ENCODE measurements at places on chromosomes 3 and 15.

GRCh38 chr15:97623091-97623661, 337.3 kb upstream of the ARRDC4 start:
- no peak for DNase-seq

- DNase-seq: no peak
Observed at GRCh38 chr3:128051459-128051836, 789 bp upstream of the SEC61A1 start.

DNA sequence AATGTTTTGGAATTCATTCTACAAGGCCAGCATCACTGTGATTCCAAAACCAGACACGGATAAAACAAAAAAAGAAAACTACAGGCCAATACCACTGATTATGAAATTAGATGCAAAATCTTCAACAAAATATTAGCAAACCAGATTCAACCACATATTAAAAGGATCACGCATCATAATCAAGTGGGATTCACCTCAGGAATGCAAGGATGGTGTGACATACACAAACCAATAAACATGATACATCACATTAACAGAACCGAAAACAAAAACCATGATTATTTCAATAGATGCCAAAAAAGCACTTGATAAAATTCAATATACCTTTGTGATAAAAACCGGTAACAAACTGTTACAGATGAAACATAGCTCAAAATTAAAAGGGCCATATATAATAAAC, 48.9 kb downstream of the DLG1 start:
- no peak for DNase-seq

GRCh38 chr3:59254433-59254832, 204.6 kb upstream of the CFAP20DC start:
- no peak for DNase-seq

GRCh38 chr3:157669416-157669815, 166.2 kb upstream of the VEPH1 start:
- no peak for DNase-seq

GRCh38 chr3:23920151-23920655, 3.3 kb downstream of the RPL15 start:
- DNase-seq: no peak

- DNase-seq: no peak
Observed at GRCh38 chr3:99111235-99111634, 209.7 kb upstream of the DCBLD2 start.

DNA sequence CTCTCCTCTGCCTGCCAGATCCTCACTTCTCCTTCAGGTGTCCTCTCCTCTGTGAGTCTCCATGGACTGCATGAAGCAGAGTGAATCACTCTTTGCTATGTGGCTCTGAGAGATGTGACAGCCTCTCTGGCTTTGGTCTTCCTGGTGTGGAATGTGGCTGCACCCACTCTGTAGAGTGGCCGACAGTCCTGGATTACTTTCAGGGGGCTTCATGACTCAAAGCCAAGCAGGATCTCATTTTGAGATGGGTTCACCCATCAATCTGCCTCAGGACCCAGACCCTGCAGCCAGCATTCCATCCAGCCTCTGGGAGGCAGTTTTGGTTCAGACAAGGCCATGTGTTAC, 221.9 kb upstream of the LYSMD4 start:
- DNase-seq: no peak

GRCh38 chr3:132318451-132318850, 1.2 kb downstream of the ACP3 start:
- no peak for DNase-seq

- DNase-seq: no peak
Observed at GRCh38 chr15:85723960-85724945, 70.5 kb downstream of the KLHL25 start.

GRCh38 chr15:36755341-36756000, 176.0 kb downstream of the CDIN1 start:
- no peak for DNase-seq

- no peak for DNase-seq
Observed at GRCh38 chr15:77830051-77830468, 197.3 kb upstream of the LINGO1 start.

DNA sequence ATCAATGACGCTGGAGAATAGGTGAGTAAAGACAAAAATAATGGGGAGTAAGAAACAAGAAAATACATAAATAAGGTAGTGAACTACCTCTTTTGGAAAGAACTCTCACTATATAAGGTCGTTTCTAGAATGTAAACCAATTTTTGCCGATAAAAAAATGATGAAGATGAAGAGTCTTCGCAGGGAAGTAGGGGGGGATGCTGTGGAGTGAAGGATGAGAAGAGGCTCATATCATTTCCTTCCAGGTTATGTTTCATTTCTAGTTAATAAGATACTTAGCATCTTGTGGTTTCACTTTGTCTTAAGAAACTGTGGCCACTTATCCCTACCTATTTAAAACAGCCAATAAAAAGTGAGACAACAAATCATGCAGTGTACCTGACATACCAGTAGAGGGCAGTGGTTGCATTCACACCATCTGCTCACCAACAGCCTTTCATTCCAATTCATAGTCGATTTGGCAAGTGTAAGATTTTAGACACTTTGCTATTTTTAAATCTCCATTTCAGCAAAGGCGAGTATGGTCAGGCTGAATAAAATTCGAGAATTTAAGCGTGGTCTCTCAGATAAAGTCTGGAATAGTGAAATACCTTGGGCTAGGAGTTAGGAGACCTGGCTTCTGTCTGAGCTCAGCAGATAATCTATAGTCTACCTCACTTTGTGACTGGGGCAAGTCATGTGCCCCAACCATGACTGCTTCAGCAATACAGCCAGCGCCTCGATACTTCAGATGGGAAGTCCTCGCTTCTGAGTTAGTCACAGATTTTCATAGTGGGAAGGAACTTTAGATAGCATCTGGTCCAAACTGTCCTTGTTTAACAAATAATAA, 28.9 kb upstream of the ICE2 start:
- no peak for DNase-seq

GRCh38 chr3:9646800-9647152, 2.5 kb upstream of the MTMR14 start:
- DNase-seq: no peak

GRCh38 chr3:56826831-56827722, 25.3 kb upstream of the ARHGEF3 start:
- no peak for DNase-seq

DNA sequence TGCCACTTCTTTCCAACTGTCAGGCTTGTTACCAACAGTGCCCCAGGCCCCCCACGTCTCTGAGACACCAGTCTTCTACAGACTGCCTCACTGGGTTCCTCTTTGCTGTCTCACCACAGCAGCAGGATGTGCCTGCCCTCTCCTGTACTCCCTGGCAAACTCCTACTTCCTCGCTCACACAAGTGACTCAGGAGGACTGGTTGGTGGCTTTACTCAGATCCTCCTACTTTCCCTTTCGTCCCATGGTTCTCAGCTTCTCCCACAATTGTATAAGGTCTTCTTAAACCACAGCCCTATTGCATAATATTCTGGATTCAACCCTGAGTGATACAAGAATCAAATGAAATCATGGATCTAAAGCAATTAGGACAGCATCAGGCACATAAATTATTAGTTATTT, 246.6 kb upstream of the PROK2 start:
- DNase-seq: no peak

- DNase-seq: no peak
Observed at GRCh38 chr3:59608356-59608755, 558.5 kb upstream of the CFAP20DC start.

- no peak for DNase-seq
Observed at GRCh38 chr15:71411538-71412482, 296.5 kb downstream of the THSD4 start.

GRCh38 chr15:52645916-52646315, 33.3 kb downstream of the ATOSA start:
- no peak for DNase-seq

- no peak for DNase-seq
Observed at GRCh38 chr15:42549032-42549491, 424 bp downstream of the HAUS2 start.

DNA sequence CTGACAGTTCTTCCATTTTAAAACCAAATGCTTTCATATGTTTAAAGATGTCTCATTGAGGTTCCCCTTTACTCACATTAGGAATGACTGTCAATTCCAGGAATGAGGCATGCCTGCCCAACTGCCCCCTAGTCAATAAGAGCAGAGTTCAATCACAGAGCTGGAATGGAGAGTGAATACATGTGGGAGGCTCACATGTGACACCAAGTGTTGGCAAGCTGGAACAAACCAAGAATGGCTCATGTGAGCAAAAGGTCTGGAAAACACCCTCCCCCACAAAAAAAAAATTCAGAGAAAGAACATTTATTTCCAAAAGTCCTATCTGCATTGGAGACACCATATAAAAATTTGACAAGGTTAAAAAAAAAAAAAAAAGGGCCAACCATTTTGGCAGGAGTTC, 3.7 kb downstream of the PBRM1 start:
- DNase-seq: peak; percentile 42

GRCh38 chr15:100571592-100572167, 30.3 kb downstream of the LINS1 start:
- no peak for DNase-seq

DNA sequence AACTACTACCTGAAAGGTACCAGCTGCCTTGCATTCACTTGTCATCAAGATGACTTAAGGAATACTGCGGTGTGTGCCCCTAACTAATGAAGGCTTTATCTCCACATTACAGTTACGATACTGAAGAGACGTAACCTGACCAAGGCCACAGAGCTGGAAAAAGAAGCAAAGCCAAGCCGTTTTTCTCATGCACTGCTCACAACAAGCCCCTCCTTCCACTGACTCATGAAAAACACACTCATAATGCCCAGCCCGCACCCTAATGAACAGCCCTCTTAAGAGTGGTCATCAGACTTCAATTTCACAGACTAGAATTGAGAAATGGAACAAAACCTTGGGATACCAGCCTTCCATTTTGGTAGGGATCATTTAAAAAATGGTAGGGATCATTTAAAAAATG, 11.6 kb downstream of the PSMD6 start:
- peak; percentile 52 for DNase-seq

DNA sequence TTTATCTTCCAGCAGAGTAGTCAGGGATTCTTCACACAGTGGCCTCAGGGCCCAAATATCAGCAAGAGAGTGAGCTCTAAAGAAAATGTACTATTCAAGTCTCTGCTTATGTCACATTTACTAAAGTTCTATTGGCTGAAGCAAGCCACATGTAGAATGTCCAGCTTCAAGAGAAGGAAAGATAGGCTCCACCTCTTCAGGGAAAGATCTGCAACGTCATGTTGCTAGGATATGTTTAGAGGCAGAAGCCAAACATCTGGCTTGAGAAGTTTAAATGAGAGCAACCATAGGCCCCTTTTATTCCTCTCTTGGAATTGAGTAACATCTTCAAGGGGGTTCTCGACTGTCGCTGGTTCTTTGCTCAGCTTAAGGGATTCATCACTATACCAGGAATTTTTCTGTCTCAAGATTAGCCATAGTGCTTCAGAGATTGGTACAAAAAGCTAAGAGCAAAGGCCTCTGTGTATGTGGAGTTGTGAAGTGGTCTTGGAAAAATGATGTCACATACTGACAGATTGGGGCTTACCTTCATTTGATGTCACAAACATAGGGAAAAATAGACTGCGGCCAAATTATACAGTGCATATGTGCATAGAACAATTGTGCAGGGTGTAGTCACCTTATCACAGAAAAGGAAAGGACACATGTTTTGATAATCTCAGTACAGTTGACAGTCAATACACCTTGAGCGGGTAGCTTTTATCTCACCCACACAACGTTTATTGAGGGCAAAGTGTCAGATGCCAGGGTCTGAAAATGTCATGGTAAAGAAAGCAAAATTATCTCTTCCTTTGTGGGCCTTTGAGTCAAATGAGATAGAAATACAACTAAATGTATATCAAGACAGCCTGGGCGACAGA, 11.3 kb upstream of the THRB start:
- no peak for DNase-seq

All from ovary (tissue), 10 donors.